HT1080 (cell line): ENCODE measurements at places on chromosomes 2 and 18. TPM values are rescaled to one million over a fixed set of nuclear protein-coding genes. Genes with fewer than 3 reads are reported as not detected.
A peak's percentile ranks its signal among the peaks of the same experiment; 100 is the strongest.

Gene TRIM43
- not detected in 2 replicates for total RNA-seq

Gene GFPT1
- total RNA-seq = 11.1 and 14.3 TPM in 2 replicates

Gene APOB
- total RNA-seq = 0.27 TPM in 1 of 2 replicates, not detected in the other

Gene AOX1
- total RNA-seq = 27.6 and 30.8 TPM in 2 replicates

Gene FAM228A
- not detected in 2 replicates for total RNA-seq

Gene RBKS
- 0.50 and 0.71 TPM in 2 replicates for total RNA-seq

Gene UCN
- 9.3 and 12.6 TPM in 2 replicates for total RNA-seq

Gene AMER3
- not detected in 2 replicates for total RNA-seq

Gene PSMA8
- not detected in 2 replicates for total RNA-seq

- peak; percentile 62 for DNase-seq
These were observed 300.9 kb downstream of the CYP26B1 start for GRCh38 chr2:71846669-71847291.

- DNase-seq = peak; percentile 38
These were observed 383.7 kb downstream of the XIRP2 start for GRCh38 chr2:167271932-167272331.

- DNase-seq = peak; percentile 88
These were observed 42.0 kb downstream of the ZFP36L2 start for GRCh38 chr2:43184339-43184895.

DNA sequence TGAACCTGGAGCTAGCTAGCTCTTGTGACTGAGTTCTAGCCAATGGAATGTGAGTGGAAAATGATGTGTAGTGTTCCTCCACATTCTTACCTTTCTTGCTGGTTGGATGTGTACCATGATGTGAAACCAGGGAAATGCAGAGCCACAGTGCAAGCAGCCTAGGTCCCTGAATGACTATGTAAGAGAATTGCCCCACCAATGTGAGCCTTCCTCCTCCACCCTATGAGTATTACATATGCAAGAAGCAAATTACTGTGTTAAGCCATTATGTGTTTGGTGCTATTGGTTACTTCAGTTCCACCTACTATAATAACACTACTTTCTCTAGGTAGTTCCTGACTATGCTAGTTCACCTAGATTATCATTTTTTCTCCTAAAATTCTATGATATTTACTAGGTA lies 39.6 kb downstream of the LCLAT1 start:
- DNase-seq = no peak

DNA sequence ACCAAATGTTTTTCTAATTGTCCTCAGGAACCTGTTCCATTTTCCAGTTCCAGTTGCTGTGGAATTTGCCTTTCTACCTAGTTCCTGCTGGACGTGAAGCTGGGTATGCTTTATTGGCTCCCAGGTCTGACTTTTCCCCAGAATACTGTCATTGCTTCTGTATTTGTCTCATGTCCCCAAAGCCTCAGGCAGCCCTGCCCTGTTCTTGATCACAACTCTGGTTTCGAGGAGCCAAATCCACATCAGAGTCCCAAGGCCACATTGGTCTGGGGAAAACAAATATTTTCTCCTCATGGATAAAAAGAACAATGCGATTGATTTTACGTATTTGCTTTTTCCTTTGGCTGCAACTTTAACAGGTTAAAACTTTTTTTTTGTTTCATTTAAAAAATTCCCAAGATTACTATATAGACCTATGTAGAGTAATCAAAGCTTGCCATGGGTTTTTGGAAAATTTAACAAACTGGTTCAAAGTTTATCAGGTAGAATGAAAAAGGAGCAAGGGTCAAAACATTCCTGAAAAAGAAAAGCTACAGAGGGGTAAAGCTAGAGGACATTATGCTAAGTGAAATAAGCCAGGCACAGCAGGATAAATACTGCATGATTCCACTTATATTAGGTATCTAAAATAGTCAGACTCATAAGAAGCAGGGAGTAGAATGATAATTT lies 85.2 kb downstream of the MDH1 start:
- no peak for DNase-seq

GRCh38 chr2:196977507-196977906 lies 51.0 kb upstream of the PGAP1 start:
- DNase-seq = no peak
